ENCODE measurements at places on chromosomes 7 and 10.

DNA sequence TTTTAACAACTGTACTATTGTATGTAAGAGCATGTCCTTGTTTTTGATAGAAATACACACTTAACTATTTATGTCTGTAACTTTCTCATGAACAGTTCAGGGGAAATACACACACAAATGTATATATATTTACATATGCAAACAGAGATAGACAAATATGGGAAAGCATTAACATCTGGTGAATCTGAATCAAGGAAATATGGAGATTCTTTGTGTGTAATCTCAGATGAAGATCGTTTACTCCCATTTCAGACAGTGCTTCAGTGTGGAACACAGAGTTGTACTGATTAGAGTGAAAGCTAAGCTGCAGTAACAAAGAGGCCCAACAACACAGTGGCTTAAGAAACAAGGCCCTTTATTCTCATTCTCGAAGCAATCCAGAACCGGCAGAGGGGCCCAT, 26.3 kb upstream of the NPVF start:
- DNase-seq: no peak

GRCh38 chr7:1040790-1041189, 3.6 kb upstream of the GPR146 start:
- no peak for DNase-seq

DNA sequence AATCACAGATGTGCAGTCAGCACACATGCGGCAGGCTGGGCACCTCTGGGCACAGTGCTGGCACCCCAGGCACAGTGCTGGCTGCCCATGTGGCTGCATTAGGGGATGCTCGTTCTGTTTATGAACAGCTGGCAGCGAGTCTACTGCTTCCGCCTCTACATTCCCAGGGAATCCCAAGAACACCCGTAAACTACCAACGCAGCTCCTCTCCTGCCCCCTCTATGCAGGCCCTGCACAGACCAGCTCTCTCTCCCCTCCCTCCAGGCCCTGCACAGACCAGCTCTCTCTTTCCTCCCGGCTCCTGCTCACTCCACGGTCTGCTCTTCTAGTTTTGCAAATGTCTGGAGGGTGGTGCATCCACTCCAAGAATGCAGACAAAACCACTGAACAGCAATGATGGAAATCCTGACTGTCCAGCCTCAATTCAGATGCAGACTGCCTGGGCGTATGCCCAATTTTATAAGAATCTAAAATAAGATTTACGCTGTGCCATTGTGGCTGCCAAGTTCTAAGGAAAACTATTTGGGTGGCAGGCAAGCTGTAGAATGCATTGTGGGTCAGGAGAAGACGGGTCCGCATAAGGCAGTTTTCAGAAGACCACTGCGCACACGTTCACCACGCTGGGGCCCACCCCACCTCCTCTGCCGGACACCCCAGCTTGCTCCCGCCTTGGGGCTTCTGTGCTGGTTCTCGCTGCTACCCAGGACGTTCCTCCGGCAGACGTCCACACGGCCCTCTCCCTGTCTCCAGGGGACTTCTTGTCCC, 234.6 kb downstream of the ZMYND11 start:
- DNase-seq: no peak

GRCh38 chr7:74178632-74179031, 4.5 kb downstream of the EIF4H start:
- no peak for DNase-seq

GRCh38 chr7:150992833-150993302, 2.1 kb downstream of the NOS3 start:
- no peak for DNase-seq

DNA sequence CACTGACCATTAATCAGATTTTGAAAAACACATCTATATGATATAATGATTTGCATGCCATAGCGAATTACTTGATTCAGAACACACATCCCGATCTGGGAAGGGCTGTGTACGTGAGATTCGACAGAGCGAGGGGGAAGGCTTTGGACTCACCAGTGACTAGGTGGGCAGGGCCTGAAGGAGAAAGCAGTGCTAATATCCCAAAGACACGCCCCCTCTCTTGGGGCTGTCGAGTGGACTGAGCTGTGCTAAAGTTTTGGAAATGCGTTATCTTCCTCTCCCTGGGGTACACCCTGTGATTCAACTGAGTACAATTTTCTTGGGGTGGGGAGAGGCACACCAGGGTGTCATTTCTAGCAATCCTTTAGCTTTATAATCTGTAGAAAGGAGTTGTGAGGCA, 1.8 kb downstream of the LRRC17 start:
- no peak for DNase-seq

DNA sequence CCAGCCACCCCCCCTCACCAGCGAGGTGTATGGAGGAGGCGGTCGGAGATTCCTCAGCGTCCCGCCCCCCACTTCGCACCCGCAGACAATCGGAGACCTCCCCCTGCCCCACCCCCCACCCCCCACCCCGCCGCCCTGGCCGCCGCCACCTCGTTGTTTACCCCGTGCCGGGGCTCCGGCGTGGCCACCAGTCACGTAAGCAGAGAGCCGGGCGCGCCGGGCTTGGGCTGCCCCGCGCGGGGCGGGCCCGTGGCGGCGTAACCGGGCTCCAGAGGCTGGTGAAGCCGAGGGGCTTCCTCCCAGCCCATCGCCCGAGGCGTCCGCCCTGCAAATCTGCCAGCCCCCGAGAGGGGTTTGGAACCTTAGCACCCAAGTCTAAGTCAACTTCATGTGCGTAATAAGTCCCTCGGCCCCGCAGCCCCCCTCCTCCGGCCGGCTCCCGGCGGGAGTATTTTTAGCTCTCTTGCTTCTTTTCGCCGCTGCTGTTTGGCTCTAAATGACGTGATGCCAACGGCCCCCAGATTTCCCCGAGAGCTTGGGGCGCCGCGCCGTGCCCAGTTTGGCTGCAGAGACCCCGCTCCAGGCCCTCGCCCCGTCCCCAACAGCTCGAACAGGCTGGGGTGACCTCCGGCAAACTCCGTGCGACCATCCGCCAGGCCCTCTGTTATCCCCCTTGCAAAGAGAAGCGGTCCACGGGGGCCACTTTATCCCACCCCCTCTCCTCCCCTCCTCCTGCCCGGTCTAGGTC, 2.7 kb downstream of the MXI1 start:
- DNase-seq: no peak

GRCh38 chr10:90999512-91000172, 78.8 kb upstream of the ANKRD1 start:
- DNase-seq: no peak

DNA sequence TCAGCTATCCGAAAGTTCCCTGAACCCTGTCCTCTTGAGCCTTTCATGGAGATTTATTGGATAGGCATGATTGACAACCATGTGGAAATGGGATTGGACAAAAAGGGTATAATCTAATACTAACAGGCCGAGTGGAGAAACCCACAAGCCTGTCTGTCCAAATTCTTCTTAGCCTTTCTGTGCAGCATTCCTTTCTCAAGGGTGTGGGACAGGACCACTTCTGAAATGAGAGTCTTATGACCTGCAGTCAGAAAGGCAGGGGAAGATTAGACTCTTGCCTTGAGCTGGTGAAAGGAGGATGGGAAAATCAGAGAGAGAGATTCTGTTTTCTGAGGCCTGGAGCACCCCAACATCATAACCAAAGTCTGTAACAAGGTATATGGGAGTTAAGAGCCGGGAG, 85.5 kb downstream of the MAPK8 start:
- no peak for DNase-seq

DNA sequence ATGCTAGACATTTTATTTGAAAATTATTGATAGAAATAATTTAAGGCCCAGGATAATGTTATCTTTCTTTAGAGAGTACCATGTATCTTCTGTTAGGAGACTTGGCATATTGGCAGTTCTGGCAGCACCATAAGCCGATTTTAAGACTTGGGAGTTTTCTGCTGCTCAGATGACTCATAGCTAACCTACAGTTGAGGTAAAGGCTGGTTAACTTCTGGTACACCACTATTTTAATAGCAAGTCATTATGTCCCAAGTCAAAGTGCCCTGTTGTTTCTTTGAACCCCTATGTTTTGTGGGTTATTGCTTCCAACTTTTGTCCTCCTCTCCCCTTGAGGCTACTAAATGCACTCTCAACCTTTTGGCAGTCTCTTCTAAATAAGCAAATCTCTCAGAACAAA, 25.2 kb downstream of the ATRNL1 start:
- DNase-seq: no peak

DNA sequence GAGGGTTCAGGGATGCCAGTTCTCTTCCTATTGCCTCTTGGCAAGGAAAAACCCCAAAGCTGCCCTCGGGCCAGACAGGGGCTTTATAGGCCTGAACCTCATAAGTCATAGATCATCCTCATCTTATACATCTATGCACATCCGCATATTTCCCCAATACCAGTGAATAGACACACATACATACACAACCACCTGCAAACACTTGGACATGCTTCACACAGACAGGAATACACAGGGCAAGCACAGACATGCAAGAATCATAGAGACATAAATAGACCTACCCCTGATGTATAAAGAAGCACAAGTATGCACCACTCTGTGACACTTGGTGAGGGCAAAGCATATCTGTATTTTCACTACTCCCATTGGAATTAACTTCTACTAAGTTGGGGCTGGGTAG, 30.7 kb downstream of the MBL2 start:
- no peak for DNase-seq

GRCh38 chr10:31381766-31382316, 62.8 kb downstream of the ZEB1 start:
- no peak for DNase-seq

- no peak for DNase-seq
These were observed 25.0 kb downstream of the ZNF487 start for GRCh38 chr10:43461950-43462349.

DNA sequence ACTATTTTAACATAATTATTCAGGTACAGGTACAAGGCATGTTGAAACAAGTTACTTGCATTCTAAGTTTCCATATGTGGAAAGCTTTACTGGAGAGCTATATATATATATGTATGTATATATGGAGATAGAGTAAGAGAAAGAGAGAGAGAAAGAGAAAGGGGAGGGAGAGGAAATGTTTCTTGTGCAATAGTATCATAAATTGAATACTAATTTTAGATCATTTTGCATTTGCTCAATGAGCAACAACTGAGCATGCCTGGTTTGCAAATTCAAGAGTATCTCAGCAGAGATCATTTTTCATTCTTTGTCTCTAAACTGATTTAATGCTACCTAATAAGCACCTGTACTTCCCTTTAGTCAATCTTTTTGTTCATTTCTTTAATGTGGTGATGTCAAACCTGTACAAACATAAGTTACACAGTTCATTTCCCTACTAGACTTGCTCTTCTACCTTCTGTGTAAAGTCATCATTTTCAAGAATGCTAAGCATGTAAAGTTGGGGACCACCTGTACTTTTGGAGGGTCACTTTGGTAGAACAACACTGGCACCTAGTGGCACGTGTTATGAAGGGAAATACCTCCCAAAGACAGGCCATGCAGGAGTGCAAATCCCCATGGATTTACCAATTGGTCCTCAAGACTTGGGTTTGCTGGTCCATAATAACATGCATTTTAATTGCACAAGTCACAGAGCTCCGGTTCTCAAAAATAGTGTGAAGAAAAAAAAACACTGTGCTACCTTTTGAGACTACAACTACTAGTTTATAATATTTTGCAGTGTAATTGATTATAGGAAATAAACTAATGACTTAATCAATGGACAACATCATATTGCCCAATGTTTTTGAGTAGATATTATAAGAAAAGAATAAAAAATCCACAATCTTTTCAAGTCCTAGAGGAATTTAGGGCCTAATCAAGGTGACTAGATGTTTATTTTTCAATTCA, 431.2 kb upstream of the IGFBP3 start:
- no peak for DNase-seq

DNA sequence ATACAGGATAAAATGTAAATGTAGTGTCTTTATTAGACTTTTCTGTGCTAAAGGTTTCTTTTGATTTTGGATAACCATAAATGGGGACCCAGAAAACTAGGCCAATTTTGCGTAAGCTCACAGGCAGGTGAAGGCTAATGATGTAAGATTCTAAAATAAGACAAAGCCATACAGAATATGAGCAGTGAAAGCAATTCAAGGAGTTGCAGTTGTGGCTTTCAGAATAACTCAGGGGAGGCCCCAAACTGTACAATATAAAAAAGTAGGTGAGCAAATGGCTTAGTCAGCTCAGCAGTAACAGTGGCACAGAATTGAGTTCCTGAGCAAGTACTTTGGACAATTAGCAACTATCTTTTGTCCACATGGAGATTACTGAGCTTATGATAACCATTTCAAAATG, 81.7 kb upstream of the NRP1 start:
- DNase-seq: no peak

DNA sequence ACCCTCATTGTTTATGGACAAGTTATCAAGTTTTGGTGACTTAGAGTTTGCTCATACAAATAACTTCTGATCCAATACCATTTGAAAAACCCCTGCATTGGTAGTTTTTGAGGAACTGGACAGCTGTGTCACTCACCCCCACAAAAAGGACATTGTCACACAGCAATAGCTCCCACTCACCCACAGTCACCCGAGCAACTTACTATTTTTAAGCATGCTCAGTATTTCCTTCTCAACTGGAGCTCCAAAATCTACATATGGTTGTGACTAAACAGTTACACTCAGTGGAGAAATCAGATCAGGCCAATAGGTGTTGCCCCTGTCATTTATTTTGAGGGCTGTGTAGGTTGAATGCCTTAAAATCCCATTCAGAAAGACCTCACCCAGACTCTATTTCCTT, 165.2 kb upstream of the AUTS2 start:
- no peak for DNase-seq

- DNase-seq: no peak
These were observed 346.9 kb upstream of the PRKCQ start for GRCh38 chr10:6926971-6927370.

GRCh38 chr10:97553575-97554031, 19.0 kb upstream of the ANKRD2 start:
- DNase-seq: peak; percentile 29

DNA sequence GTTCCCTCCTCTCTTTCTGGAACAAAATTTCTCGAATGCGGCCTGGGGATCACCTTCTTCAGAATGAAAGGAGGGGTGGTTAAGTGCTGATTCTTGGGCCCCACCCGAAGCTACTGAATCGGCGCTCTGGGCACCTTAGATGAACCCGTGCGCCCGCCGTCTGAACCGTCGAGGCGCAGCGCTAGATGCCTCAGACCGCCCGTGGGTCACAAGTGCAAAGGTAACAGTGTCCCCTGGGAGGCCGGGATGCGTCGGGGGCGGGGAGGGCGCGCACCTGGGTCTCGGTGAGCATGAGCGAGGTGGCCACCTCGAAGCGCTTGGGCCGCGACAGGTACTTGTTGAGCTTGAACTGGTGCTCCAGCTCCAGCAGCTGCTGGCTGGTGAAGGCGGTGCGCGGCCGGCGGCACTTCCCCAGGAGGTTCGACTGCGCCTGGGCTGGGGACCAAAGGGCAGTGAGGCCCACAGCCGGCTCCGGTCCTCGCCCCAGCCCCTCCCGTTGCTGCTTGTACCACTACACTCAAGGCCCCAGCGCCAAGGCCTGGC, 4.2 kb downstream of the MNX1 start:
- DNase-seq: no peak

DNA sequence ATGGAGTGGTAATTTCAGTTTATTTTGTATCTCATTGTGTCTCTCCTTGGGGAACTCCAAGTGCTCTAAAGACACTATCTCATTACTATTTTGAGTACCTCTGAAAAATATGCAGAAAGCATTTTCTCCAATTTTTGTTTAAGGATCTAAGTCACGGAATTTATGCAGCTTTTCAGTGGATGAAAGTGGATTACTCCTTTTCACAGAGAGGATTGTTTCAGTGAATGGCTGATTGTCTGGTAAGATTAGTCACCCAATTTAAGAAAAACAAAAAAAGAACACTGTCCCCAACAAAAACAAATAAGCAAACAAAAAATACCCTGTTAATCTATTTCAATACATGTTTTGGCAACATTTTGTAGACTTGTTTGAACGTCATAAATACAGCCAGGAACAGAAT, 338.3 kb upstream of the TEX47 start:
- no peak for DNase-seq

Data from stimulated activated CD4-positive, alpha-beta T cell treated with anti-CD3 and anti-CD28 coated beads, TNF-alpha, amount 100 ng/mL, for 48 hours (primary cell).